ENCODE measurements at places on chromosomes 13 and 19.

DNA sequence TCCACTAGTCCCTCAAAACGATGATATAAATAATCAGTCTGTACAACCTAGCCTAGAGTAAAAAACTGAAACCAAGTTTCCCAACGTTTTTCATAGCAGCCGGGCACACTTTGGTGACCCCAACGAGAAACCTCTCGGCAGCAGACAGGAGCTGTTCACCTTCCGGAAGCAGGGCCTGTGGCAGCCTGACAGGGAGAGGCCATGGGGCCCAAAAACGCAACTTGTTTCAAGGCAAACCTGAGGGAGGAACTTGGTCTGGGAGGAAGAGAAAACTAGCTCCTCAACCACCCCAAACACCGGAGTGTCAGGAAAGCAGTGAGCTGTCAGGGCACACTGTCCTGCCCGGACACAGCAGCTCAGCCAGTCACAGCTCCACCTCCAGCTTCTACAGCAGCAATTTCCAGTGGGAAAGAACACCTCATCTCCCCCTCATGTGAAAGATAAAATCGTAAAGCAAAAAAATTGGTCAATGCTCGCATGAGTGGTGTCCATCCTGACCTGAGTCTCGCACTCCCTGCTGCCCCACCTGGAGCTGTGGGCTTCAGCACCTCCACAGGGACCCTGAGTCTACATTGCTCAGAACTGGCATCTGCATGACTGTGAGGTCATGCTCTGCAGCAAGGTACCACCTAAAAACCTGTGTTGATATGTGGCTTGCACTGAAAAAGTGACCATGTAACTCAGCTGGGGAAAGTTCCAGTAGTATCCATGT lies 40.6 kb upstream of the LATS2 start:
- DNase-seq = no peak

DNA sequence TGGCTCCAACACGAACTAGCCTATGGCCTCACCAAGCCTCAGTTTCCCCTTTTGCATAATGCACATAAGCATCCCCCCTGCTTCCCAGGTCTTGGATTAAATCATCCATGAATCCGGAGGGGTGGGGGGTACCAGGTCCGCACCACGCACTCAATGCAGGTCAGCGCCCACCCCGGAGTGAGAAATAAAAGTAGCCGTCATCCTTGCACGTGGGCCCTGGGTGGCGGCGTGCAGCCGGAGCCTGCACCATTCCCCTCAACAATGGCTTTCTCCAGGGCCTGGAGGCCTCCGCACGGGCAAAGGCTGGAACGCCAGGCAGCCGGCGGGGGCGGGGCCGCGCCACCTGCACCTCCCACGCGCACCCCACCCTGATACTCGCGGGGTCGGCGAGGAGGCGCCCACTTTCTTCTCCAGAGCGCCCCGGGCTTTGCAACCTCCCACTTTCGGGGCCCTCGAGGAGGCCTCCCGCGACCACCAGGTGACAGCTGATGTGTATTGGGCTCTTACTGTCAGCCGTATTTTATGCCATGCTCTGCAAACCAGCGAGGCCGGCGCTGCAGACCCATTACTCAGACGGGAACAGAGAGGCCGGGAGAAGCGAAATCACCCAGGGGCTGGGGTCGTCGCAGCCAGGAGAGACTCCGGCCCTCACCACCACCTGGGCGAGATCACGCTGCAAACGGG lies 767 bp upstream of the GADD45B start:
- DNase-seq = peak; percentile 71

DNA sequence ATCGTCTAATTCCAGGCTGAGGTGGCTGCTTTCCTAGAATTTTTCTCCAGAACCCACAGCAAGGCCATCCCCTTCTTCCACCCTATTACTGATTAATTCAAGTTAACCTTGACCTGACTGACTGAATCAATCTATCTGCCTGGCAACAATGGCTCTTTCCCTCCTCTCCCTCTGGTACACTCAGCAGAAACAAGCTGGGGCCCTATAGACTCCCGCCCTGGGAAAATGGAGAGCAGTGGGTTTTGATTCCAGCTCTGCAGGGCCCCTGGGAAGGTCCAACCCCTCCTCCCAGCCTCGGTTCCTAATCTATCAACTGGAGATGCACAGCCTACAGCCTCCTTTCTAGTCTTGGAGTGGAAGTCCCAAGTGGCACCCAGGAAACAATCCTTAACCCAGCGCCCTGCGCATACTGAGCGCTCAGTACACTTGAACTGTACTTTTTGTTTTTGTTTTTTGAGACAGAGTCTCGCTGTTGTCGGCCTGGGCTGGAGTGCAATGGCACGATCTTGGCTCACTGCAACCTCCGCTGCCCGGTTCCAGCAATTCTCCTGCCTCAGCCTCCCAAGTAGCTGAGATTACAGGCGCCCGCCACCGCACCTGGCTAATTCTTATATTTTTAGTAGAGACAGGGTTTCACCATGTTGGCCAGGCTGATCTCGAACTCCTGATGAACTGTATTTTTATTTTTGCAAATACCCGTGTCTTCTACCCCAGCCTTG lies 5.2 kb upstream of the C3 start:
- no peak for DNase-seq

DNA sequence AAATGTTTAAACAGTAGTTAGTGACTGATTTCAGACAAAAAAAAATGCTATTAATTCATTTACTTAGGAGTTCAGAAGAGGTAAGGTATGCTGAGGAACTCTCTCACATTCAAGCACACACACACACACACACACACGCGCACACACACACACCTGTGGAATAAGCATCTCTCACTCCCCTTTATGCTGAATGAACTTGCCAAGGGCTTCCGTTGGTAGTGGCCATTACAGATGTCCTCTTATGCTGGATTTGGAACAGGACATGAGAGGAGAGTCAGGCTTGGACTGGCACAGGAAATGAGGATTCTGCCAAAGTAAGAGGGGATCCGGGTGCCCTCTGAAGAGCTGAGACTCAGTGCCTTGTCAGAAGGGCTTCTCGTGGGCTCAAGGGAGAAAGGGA lies 463.4 kb upstream of the MIR17HG start:
- DNase-seq = no peak

DNA sequence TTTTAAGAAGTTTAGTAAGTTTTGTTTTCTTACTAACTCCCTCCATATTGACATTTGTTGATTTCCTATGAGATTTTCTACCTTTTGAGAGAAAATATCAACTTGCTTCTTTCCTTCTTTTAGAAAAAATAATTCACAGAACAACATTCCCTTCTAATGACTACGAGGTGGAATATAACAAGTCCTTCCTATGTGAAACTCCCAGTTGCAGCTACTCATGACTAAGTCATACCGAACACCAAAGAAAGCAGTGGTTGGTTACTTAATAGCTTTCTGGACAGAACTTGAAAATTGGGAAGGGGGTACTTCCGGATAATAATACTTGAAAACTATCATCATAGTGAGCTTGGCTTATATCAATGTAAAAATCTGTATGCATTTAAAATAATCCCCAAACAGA lies 144.8 kb downstream of the DACH1 start:
- peak; percentile 7 for DNase-seq
